Posterior cingulate gyrus (tissue), 11 donors: ENCODE measurements at places on chromosomes 1 and 21.

DNA sequence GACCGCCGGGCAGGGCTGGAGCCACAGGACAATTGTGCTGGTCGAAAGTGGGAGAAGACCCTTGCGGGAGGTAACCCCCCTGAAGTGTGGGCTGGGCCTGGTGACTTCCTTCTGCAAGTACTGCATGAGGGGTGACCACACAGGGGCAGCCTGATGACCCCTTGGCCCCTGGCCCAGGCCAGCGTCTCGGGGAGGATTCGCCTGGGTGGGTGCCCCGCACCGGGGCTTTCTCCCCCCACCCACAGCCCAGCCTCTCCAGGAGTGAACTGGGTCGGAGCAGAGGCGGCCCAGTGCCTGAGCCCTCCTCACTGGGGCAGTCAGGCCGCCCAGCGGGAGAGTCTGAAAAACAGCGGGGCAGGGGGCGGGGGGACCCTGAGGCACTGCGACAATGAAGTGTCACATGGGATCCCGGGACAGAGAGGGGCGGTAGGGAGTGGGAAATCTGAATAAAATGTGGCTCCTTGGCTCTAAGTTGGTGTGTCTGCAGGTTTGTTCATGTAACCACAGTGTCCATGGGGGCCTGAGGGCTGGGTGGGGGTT is 1.6 kb upstream of the DNMT3L start:
- DNase-seq, result no peak

GRCh38 chr1:225400968-225401367 is 26.9 kb downstream of the LBR start:
- no peak for DNase-seq

DNA sequence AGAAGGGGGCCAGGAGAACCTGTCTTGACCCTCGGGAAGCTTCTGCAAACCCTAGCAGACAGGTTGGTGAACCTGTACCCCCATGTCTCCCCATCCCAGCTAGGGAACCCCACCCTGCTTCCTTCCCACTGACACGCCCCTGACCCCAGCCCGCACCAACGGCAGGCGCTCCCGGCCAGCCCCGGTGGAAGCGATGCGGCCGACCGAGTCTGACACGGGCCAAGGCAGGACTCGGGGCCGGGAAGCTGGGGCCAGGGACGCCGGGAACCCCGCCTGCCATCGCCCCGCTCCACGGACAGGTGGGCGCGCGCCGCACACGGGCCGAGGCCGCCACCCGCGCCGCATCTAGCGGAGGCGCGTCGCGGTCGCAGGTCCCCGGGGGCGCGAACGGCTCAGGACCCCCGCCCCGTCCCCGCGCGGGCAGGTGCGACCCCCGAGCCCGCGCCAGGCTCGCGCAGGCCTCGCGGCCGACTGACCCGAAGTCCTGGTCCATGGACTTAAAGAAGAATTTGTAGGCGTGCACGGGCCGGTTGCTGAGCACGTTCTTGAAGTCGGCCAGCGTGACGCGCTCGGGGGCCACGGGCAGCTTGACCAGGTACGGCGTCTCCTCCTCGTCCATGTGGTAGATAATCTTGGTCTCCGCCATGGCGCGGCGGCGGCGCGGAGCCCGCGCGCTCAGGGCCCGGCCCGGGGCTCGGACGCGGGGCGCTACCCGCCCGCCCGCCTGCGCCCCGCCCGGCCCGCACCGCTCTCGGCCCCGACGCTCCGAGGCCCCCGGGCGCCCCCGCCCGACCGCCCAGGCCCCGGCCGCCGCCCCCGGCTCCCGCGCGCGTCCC is 580 bp downstream of the DVL1 start:
- no peak for DNase-seq

GRCh38 chr1:1206376-1206965 is at the start of gene TNFRSF18:
TSS of gene TNFRSF18 (minus strand) at chr1:1206592. CDS start at chr1:1206571, 21 bp downstream.
- DNase-seq, result no peak

DNA sequence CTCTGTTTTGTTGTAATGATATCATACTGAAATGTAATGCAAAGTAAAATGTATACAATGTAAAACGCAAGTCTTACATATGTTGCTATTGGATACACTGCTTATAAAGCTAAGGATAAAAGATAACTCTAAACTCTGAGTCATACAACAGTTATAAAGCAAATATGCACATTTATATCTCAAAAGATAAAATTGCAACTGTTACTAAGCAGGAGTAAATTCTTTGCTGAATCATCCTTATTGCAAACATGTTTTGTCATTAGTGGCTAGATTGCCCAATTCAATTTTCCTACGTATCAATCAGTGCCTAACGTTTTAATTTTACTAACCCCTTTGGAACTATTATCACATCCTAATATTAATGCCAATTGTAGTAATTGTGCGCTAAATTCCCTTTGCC is 762.9 kb downstream of the LTN1 start:
- DNase-seq, result no peak

DNA sequence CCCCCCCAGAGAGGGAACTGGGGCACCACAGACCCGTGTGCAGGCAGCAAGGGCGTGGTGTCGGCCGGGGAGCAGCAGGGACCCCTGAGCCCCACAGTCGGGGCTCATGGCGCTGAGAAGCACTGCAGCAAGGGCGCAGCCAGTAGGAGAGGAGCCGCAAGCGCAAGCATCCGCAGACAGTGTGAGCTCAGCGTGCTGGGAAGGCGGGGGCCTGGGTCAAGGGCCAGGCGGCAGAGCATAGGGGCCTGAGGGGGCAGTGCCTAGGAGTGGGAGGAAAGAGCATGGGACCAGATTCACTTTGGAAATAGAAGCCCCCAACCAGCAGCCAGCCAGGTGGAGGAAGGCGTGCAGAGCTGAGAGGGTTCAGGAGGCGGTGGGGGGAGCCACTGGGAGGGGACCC is 6.7 kb upstream of the KCNAB2 start:
- no peak for DNase-seq

GRCh38 chr1:207920444-207921021 is 9.6 kb upstream of the CD34 start:
- DNase-seq, result no peak

DNA sequence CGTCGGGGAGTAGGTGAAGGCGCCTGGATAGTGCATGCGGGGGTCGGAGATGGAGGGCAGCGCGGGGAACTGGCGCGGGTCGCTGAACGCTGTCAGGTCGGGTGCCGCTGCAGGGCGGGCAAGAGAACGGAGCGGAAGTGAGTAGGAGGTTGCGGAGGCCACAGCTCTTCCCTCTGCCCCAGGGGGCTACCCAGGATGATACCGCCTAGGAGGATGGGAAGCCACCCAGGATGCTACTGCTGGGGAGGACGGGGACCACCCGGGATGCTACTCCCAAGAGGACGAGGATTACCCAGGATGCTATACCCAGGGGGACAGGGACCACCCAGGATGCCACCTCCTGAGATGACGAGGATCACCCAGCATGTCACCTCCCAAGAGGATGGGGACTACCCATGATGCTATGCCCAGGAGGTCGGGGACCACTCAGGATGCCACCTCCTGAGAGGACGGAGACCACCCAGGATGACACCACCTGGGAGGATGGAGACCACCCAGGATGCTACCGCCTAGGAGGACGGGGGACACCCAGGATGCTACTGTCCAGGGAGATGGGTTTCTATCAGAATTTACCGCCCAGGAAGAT is 123.8 kb downstream of the CLIC6 start:
- DNase-seq, result no peak

DNA sequence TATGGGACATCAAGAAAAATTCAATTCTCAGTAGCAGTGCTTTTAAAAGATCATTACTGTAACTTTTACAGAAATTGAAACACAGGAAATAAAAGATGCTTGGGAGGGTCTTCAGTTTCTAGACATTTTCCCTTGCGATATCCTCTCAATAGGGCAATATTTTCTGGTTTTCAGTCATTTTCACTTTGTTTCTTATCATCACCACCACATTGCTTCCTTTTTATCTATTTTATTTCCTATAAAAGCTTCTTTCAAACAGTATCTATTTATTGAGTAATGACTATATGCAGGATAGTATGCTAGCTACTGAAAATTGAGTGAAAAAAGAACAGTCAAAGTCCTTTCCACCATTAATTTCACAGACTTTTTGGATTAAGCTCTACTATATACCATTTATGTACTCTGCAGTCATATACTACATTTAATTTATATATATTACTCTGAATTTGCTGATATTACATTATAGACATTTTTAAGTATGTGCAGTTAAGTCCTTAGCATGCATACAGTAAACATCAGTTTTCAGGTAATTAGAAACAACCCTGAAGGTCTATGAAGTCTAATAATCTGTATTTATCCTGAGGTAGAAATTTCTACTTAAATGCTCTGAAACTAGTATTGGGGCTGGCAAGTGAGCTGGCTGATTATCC is 18.7 kb downstream of the TRMT1L start:
- no peak for DNase-seq

- peak; percentile 22 for DNase-seq
Observed at GRCh38 chr1:72915581-72915980, 633.2 kb upstream of the NEGR1 start.

DNA sequence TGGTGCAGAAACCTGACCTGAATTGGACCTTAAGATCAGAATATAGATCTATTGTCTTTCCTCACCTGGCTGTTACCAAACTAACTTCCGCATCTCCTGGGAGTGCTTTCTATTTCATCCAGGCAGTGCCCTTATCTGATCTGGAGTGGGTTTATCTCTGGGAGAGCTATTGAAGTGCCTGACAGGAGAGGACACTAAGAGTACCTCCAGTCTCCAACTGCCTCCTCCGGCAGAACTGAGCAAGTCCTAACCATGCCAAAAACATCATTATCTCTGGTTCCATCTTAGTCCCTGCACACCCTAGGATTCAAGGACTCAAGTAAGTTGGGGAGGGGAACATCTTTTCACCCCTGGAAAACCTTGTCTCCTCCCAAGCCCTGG is 12.4 kb upstream of the KCNJ15 start:
- DNase-seq, result no peak

GRCh38 chr1:43423672-43424550 is 29.8 kb downstream of the HYI start:
- no peak for DNase-seq

- no peak for DNase-seq
Observed at GRCh38 chr1:21559788-21560567, 50.8 kb downstream of the ALPL start.
